Epithelial cell of esophagus (primary cell): ENCODE measurements at places on chromosomes 6 and 20.

- DNase-seq = peak; percentile 37
These were observed 47.8 kb downstream of the ARHGAP40 start for GRCh38 chr20:38649275-38649891.

DNA sequence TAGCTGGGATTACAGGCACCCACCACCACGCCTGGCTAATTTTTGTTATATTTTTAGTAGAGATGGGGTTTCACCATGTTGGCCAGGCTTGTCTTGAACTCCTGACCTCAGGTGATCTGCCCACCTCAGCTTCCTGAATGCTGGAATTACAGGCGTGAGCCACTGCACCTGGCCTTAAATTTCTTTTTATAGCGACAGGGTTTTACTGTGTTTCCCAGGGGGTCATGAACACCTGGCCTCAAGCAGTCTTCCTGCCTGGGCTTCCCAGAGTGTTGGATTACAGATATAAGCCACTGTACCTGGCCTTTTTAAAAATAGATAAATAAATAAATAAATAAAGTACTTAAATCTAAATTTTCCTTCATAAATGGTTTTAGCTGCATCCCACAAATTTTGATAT lies 57.5 kb downstream of the LIN28B start:
- no peak for DNase-seq

- no peak for DNase-seq
These were observed 16.1 kb upstream of the THBD start for GRCh38 chr20:23065266-23066201.

DNA sequence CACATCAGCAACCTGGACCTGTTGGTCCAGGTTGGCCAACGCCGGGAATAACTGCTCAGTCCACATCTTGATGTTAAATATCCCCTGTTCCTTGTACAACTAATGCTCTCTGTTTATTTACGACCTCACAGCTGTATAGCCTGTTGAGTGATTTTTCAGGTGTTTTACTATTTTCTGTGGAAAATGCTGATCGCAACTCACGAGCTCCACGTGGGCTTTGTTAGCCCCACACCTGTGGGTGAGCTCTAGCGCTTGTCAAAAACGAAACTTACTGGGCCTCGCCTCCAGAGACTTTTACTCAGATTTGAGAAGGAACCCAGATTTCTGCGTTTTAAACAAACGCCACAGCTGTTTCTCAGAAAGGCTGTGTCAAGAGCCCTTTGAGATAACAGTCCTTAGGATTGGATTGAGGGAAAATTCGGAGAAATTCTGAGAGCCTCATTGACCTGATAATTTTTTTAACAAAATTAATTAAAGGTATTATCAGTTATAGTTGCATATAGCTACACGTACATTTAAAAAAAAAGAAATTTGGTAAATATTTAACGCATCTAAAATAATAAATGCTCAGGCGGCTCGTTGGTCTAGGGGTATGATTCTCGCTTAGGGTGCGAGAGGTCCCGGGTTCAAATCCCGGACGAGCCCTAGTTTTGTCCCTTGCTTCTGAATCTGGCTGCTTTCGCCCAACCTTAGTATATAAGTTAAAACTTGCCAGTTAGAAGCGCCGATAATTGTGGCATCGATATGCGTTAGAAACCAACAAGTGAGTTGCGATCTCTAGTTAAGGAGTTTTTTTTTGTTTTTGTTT lies 16.7 kb downstream of the HMGN4 start:
- peak; percentile 70 for DNase-seq

GRCh38 chr6:117265410-117266256 lies at the start of gene VGLL2:
VGLL2 (plus strand) TSS chr6:117265558; CDS start chr6:117265764, 206 bp downstream.
- DNase-seq = peak; percentile 24

GRCh38 chr6:76347539-76347938 lies 275.1 kb upstream of the IMPG1 start:
- DNase-seq = no peak

- DNase-seq = no peak
These were observed 125.9 kb upstream of the PRSS16 start for GRCh38 chr6:27121640-27122039.

DNA sequence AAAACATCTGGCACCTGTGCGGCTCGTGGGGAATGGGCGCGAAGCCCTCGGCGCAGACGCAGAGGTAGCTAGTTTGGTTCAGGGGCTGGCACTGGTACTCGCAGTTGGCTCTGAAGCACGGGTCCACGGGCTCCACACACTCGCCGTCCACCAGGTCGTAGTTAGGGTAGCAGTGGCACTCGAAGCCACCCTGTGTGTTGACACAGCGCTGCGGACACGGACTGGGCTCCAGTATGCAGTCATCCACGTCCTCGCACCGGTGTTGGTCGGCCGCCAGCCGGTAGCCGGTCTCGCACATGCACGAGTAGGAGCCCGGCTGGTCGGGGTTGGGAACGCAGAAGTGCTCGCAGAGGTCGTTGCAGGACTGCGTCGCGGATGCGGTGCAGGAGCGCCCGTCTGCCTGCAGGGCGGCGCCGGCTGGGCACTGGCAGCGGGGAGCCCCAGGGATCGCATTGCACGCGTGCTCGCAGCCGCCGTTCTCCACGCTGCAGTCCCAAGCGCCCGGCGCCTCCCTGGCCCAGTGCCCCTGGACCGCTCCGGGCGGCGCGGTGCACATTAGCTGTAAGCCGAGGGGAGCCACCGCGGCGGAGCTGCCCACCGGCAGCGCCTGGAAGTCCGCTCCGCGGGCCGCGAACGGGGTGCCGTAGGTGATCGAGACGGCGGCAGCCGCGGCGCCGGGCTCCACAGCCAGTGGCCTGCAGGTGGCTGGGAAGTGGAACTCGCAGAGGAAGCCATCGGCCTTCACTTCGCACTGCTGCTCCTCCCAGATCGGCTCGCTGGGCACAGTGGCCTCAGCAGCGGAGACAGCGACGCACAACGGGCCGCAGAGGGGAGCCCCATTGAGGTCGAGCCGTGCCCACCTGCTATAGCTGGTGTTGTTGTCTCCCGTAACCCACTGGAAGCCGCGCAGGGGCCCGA lies 930 bp downstream of the THBD start:
- DNase-seq = peak; percentile 75

- no peak for DNase-seq
These were observed 234.9 kb downstream of the BCKDHB start for GRCh38 chr6:80341330-80341729.

GRCh38 chr6:154511791-154512190 lies 1.3 kb upstream of the CNKSR3 start:
- DNase-seq = no peak

DNA sequence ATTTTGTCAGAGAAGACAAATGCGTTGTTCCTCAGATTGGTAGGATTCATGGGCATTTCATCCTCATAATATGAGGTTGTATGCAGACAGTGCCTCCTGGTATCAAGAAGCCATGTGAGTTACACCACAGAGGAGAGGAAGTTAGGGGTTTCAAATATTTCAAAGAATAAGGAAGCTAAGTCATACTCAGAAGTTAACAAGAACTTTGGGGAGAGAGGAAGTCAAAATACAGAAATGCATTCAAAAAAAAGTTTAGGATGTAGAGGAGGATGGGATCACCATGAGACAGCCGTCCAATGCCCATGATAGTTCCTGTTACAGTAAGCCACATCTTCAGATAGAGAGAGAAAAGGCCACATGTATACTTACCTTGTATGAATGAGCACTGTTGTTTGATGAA lies 22.3 kb downstream of the HLA-DOB start:
- no peak for DNase-seq

DNA sequence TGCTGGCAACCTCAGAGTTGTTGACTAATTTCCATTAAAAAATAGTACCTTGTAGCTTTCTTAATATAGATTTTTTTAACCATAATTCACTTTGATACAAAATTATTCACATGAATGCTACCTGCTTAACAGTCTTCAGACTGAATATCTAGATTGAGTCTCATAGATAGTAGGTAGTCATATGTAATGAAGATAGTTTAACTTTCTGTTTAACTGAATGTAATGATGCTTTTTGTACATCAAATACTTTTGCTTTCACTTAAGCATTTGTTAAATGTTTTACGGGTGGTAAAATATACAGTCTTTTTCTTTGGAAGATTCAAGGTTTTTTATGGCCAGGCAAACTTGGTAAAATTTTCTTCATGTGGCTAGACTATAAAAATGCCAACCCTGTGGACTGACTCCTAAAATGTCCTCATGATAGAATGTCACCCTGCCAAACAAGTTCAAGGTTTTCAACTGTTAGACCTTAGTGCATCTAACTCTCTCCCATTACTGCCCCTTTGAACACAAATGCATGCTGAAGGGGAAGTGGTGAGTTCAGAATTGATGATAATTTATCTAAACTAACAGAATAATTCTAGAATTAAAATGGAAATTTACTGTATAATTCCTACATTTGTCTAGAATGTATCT lies 16.4 kb downstream of the TBPL1 start:
- DNase-seq = no peak

GRCh38 chr6:110882274-110882619 lies 7.7 kb downstream of the AMD1 start:
- no peak for DNase-seq

DNA sequence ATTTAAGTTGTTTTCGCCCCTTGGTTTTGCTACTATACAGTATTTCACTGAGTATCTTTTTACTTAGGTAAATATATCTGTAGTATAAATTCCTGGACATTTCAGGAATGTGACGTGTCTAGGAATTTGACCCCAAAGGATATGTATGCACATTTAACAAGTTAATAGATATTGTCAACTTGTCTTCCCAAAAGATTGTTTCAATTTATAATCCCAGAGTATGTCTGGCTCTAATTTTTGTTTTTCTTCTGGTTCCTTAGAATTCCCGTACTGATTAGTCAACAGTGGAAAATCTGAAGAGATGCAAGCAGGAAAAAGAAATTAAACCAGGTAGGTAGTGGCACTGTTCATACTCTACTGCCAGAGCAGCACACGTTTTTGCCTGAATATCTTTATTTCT lies 7.2 kb downstream of the PKIG start:
- DNase-seq = no peak

DNA sequence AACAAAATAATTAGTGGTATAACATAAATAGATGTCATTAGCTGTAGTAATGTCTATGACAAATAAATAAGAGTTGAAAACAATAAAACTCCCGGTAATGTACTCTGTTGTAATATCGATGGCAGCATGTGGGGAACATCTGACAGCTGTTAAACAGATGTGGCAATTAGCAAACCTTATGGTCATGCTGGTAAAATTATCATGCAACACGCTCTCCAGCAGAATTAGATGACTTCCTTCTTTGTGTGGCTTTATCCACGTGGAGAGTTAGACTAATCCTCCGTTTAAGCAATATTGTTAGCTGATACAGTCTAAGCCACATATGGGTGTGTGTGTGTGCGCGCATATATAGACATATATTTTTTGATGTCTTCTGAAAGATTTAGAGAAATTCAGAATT lies 77.7 kb upstream of the ZFP64 start:
- no peak for DNase-seq

DNA sequence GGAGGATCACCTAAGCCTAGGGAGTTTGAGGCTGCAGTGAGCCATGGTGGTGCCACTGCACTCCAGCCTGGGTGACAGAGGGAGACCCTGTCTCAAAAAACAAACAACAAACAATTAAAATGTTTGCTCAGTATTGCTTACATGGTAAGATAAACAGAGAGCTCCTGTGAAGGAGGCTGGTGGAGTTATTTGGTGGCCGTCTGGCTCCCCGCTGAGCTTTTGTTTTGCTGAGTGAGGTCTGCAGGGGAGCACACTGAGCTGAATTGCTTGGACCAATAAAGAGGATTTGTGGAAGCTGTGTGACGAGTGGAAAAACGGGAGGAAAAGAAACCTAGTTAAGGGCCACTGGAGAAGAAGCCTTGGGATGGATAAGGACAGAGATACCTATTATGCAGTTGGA lies 41.1 kb upstream of the BMP6 start:
- no peak for DNase-seq

DNA sequence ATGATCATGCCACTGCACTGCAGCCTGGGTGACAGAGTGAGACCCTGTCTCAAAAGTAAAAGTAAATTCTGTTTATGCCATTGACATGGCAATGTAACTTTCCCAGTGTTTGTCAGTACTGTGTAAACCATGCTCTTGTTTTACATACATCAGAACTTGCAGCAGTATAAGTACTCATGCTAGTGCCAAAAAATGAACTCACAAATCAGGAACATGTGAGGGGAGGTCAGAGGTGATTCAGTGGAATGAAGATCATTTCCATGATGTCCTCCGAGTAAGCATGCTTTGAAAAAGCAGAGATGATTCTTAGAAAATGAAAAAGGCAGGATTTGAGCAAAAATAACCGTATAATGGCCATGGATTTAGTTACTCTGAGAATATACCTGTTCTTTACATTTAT lies 81.9 kb downstream of the ANKS1A start:
- DNase-seq = no peak

- DNase-seq = no peak
These were observed 404.4 kb upstream of the RNF217 start for GRCh38 chr6:124557873-124558272.

DNA sequence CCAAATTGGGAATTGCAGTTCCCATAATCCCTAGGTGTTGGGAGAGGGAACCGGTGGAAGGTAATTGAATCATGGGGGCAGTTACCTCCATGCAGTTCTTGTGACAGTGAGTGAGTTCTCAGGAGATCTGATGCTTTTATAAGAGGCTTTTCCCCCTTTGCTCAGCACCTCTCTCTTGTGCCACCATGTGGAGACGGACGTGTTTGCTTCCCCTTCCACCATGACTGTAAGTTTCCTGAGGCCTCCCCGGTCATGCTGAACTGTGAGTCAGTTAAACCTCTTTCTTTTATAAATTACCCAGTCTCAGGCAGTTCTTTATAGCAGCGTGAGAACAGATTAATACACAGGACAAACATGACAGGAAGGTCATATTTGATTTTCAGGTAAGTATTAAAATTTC lies 25.3 kb upstream of the HECA start:
- DNase-seq = no peak

DNA sequence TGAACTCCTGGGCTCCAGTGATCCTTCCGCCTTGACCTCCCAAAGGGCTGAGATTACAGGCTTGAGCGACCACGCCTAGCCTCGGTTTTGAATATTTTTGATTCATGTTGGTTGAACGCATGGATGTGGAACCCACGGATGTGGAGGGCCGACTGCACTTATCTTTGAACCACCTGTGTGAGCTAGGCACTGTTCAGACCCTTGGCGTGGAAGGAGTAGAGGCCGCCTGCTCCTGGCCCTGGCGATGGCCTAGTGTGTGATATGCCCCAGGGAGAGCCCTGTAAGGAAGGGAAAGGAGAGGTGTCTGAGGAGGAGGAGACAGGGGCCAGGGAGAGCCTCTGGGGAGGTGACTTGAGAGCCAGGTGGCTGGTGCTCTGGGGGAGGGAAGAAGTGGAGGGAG lies 64.3 kb downstream of the BCAS4 start:
- DNase-seq = no peak

DNA sequence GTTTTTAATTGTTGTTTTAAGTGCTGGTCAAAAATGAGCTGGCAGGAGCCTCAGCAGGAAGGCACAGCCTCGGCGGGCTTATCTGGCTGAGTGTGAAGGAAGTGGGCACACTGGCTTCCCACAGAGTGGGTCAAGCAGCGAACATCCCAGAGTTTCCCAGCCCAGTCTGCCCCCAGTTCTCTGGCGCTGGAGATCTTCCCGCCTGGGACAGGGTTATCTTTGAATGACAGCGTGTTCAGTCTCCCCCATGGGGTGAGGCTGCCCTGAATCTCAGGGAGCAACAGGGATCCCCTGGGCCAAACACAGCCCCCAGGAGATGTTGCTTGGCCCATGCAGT lies 122.2 kb upstream of the PTPN1 start:
- DNase-seq = no peak

- DNase-seq = no peak
These were observed 391.7 kb upstream of the SPTLC3 start for GRCh38 chr20:12617076-12617475.

- DNase-seq = no peak
These were observed 9.4 kb downstream of the PLAGL1 start for GRCh38 chr6:143998686-143999085.

GRCh38 chr6:26156850-26157250 lies 69.6 kb downstream of the HFE start:
- DNase-seq = peak; percentile 69
